Ovary (tissue), 10 donors: ENCODE measurements at places on chromosomes 3 and 15. TPM values are rescaled to one million over a fixed set of nuclear protein-coding genes. Genes with fewer than 3 reads are reported as not detected.

DNA sequence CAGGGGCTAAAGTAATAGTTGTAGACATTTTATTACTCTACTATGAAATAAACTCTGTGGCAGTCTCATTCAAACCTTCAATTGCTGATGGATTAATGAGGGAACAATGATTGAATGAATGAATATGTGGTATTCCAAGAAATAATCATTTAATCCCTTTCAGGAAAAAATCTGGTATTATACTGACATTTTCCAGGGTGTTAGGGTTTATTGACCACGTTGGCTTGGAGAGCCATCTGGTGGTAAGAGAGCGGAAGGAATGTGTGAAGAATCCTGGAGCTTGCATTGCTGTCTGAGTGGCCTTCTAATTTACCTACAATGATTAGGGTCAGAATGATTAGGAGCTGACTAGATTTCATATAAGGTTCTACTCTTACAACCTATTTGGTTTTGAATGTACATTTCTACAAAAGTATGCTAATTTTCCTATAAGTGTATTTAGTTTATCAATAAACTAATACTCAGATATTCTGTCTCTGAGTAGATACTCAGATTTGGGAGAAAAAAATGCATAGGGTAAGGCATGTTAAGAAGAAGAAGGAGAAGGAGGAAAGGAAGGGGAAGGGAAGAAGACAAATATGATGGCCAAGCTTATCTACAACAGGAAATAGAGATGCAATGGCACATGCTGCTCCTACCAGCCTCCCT is 249.9 kb downstream of the ROBO1 start:
- no peak for DNase-seq
- no peak overlapping the region for H3K4me3 ChIP-seq
- H3K27me3 ChIP-seq = no peaks in the 10 kb centered on the region
- no peak overlapping the region for H3K27ac ChIP-seq

DNA sequence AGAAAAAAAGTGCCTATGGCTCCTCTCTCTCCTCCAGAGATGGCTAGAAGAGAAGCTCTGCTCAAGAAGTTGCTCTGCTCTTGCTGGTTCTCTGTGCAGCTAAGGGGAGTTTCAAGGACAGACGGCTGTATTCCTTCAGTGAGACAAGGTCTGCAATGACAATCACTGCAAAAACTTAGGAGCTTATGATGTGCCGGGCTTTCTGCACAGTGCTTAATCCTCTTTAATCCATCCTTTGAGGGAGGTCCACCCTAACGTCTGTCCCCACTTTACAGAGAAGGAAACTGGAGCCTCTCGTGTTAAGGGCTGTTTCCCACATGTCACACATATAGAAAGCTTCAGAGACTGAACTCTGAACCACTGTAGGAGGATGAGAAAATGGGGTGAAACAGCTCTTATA is 260.6 kb downstream of the MEX3B start:
- DNase-seq = no peak
- no peak overlapping the region for H3K4me3 ChIP-seq
- H3K27ac ChIP-seq = no peak overlapping the region
- H3K27me3 ChIP-seq = no peaks in the 10 kb centered on the region

DNA sequence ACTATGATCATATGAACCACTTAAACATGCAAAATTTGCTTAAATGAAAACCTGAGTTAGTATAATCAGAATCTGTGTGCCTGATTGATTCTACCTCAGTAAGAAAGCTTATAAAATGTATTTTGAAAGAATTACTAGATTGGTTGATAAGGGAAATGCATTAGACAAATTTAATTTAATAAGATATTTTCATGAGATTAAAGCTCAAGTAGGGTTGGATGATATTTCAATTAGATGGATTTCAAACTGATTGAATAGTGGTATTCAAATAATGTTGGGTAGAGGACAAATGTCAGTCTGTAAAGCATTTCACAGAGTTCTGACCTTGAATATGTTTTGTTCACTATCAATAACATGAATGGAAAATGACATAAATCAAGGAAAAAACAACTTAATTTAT is 780.4 kb upstream of the ALCAM start:
- no peak overlapping the region for H3K27ac ChIP-seq
- no peak for DNase-seq
- H3K27me3 ChIP-seq = no peaks in the 10 kb centered on the region
- H3K4me3 ChIP-seq = no peak overlapping the region

DNA sequence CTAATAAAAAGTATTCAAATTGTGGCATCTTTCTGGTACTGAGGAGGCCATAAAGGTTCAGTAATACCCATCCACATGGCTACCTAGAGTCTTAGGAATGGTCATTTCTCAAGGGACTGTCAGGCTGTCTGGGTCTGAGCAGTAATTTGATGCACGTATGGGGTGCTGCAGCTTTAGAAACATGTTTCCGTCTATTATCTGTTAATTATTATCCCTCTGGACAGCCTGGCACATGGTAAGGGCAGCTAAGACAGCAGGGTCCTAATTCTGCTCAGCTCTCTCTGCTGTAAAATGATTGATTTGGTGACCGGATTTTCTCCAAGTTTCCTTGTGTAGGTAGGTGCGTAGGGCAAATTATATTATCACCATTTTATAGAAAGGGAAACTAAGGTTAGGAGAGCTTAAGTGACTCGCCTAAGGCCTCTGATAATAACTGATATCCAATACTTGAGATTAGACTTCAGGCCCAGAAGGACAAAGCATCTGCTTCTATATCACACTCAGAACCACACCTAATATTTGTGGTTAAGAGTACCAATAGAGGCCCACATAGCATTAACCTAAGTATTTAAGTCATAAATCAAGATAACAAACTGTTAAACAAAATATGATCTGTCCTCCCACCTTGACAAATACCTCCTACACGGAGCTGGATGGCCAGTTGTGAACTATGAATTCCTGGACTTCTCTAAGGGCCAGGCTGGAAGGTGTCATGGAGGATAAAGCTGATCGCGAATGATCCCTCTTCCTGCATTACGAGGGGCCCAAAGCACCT is 2.9 kb upstream of the RAP2B start:
- H3K4me1 ChIP-seq = no peaks in the 10 kb centered on the region
- H3K27me3 ChIP-seq = no peaks in the 10 kb centered on the region
- no peak overlapping the region for H3K27ac ChIP-seq
- H3K36me3 ChIP-seq = no peaks in the 10 kb centered on the region
- no peak overlapping the region for H3K4me3 ChIP-seq

DNA sequence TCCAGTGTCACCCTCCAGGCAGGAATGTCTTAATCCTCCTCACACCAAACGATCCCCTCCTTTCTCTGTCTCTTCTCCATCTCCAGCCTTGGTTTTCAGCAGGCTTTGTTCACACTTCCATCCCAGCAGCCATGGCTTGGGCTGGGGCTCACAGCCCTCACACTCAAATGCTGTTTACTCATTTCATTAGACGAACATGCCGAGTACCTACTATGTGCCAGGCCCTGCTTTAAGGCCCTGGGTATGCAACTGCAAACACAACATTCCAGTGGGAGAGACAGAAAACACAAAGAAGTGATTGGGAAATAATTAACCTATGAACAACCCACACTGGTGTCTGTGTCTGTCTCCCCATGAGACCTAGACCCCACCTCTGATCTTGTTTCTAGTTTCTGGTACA is 43.9 kb downstream of the LYZL4 start:
- no peaks in the 10 kb centered on the region for H3K27me3 ChIP-seq
- H3K4me1 ChIP-seq = no peaks in the 10 kb centered on the region
- no peak for DNase-seq

DNA sequence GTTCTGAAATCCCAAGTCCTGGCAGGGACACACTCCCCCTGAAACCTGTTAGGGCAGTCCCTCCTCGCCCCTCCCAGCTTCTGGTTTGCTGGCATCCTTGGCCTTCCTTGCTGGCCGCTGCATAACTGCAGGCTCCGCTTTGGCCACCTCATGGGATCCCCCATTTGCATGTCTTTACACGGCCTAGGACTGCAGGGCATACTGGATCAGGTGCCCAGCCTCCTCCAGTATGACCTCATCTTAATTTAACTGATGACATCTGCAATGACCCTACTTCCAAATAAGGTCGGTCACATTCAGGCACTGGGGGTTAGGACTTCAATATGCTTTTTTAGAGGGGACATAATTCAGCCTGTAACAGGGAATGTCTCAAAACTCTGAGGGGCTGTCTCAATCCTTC is 173.3 kb downstream of the RAB11A start:
- H3K4me3 ChIP-seq = no peak overlapping the region
- H3K27me3 ChIP-seq = no peaks in the 10 kb centered on the region
- H3K4me1 ChIP-seq = no peaks in the 10 kb centered on the region
- no peaks in the 10 kb centered on the region for H3K36me3 ChIP-seq
- no peak for DNase-seq

DNA sequence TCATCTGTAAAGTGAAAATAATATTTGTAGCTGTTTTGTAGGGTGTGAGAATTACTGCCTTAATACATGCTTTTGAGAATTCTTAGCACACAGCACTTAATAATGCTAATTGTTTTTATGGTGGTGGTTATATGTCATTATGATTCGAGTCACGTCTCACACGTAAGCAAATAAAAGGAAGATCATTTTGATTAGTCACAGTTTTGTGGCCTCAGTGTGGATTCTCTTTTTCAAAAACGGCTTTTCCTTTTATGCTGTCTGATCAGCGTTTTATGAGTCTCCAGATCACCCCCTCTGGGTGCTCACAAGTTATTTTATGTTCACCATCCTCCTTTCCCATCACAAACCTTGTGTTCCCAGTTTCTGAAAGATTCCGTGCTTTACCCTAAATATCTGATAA is 255.6 kb upstream of the CNTN4 start:
- H3K4me1 ChIP-seq = no peaks in the 10 kb centered on the region
- no peak overlapping the region for H3K4me3 ChIP-seq
- no peak overlapping the region for H3K27ac ChIP-seq
- no peaks in the 10 kb centered on the region for H3K36me3 ChIP-seq
- no peaks in the 10 kb centered on the region for H3K27me3 ChIP-seq

GRCh38 chr15:70410371-70410985 is 312.8 kb upstream of the TLE3 start:
- H3K27me3 ChIP-seq = no peaks in the 10 kb centered on the region
- H3K36me3 ChIP-seq = no peaks in the 10 kb centered on the region
- no peak overlapping the region for H3K4me3 ChIP-seq
- H3K4me1 ChIP-seq = no peaks in the 10 kb centered on the region
- no peak for DNase-seq
- H3K27ac ChIP-seq = no peak overlapping the region

DNA sequence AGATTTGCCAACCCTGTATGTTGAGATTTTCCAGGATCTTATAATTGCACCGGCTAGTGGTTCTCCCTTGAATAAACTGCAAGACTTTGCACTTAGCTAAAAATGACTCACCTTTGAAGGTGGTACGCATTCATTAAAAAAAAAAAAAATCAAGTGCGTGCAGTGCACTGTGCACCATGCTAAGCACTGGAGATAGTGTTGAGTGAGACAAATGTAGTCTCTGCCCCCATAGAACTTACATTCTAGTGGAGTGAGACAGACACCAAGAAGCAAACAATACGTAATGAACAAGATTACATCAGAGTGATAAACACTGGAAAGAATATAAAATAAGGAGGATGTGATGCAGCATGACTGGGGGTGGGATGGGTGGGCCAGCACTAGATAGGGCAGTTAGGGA is 69.4 kb downstream of the ITPR1 start:
- no peak for DNase-seq
- H3K27ac ChIP-seq = no peak overlapping the region
- H3K27me3 ChIP-seq = no peaks in the 10 kb centered on the region

GRCh38 chr15:97144377-97144711 is 813.8 kb downstream of the NR2F2 start:
- no peak for DNase-seq
- no peak overlapping the region for H3K27ac ChIP-seq
- no peaks in the 10 kb centered on the region for H3K27me3 ChIP-seq
- H3K4me3 ChIP-seq = no peak overlapping the region
- no peaks in the 10 kb centered on the region for H3K4me1 ChIP-seq
- H3K36me3 ChIP-seq = no peaks in the 10 kb centered on the region

- H3K4me3 ChIP-seq = no peak overlapping the region
- no peaks in the 10 kb centered on the region for H3K27me3 ChIP-seq
- H3K27ac ChIP-seq = no peak overlapping the region
- H3K4me1 ChIP-seq = no peaks in the 10 kb centered on the region
- no peak for DNase-seq
- no peaks in the 10 kb centered on the region for H3K36me3 ChIP-seq
These were observed 307.9 kb upstream of the CBLB start for GRCh38 chr3:106176734-106177133.

- no peaks in the 10 kb centered on the region for H3K4me1 ChIP-seq
- no peak overlapping the region for H3K4me3 ChIP-seq
- H3K27ac ChIP-seq = no peak overlapping the region
- no peaks in the 10 kb centered on the region for H3K27me3 ChIP-seq
- no peaks in the 10 kb centered on the region for H3K36me3 ChIP-seq
These were observed 137.1 kb downstream of the CBLB start for GRCh38 chr3:105731686-105732085.

DNA sequence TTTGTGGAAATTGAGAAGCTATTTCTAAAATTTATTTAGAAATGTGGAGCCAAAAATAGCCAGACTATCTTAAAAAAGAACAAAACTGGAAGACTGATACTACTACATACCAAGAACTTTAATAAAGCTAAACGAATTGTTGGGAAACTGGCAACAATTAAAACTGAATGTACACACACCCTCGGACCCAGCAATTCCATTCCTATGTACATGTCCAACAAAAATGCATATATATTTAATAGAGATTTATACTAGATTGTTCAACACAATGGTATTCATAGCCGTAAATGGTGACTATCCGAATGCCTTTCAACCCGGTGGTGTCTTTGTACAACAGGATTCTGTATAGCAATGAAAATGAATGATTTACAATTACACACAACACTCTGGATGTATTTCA is 136.5 kb upstream of the RASGRP1 start:
- H3K27me3 ChIP-seq = no peaks in the 10 kb centered on the region
- no peak overlapping the region for H3K27ac ChIP-seq
- no peak overlapping the region for H3K4me3 ChIP-seq
- no peaks in the 10 kb centered on the region for H3K4me1 ChIP-seq

Gene CORO2B
- total RNA-seq = 61.0 TPM

Gene SLC24A5
- total RNA-seq = not detected

Gene LRCH3
- total RNA-seq = 133 TPM

Gene GOLGA8J
- not detected for total RNA-seq

Gene PLSCR2
- 0.35 TPM for total RNA-seq

Gene TMEM108
- total RNA-seq = not detected

Gene A4GNT
- total RNA-seq = not detected

Gene DNAJA4
- 13.3 TPM for total RNA-seq

Gene C3orf20
- not detected for total RNA-seq
